H1 (cell line): ENCODE measurements at places on chromosomes 5 and 9. TPM values are rescaled to one million over a fixed set of nuclear protein-coding genes. Genes with fewer than 3 reads are reported as not detected.

GRCh38 chr5:145365464-145365863 is 469.7 kb downstream of the PRELID2 start:
- DNase-seq, result no peak

DNA sequence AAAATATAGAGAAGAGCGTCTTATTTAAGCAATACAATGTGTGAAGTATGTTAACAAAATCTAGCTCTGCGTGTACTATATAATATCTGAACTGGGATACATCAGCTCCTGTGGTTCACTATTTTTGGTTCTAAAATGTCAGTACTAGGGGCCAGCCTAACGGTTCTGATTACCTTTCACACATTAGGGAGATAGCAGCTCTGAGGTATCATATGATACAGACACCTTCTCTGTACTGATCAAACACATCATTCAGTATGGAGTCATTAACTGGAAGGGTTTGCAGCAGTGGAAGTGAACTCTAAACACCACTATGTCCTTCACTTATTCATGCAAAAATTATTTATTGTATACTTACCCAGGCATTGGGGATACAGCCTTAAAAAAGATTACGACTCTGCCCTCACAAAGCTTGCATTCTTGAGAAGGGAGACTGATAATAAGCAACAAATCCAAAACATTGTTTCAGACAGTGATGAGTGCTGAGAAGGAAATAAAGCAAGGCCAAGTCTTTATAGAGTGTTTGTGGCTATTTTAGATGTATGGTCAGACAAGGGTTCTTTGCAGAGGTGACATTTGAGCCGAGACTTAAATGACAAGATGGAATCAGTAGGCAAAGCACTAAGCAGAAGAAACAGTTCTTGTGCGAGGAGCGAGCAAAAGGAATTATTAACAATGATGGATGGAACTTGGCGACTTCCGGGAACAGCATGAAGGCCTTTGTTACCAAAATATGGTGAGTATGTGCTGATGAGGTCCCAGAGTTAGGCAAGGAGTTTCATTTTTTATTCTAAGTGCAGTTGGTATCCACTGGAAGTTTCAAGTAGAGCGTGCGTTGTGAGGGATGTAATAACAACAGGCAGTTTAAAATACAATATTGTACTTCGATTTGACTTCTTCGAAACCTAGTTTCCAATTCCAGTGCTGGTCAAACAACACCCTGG is 1.8 kb upstream of the LNPEP start:
- no peak for DNase-seq

DNA sequence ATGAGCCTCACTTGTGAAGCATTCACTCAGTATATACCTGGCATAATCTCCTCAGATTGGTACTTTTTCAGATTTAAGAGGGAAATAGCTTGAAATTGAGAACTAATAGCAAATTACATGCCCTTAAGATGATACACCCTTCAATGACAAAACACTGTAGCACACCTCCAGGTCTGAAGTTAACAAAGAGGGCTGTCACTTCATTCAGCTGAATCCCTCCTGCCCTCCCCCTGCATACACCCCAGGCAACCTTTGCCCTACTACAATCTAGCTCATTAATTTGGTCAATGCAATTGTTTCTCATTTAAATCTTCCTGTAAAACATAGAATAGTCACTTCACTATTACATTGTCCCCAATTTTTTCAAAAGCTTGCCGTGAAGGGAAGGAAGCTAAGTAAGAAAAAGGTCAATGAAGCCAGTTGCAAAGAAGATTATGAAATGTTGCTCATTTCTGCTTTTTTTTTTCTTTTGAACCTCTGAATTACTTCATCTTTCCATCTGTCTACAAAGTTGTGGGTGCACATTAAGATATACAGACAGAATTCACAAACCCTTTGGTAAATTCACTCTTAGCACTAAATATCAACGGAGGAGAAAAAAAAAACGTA is 294.8 kb upstream of the PTGER4 start:
- no peak for DNase-seq

DNA sequence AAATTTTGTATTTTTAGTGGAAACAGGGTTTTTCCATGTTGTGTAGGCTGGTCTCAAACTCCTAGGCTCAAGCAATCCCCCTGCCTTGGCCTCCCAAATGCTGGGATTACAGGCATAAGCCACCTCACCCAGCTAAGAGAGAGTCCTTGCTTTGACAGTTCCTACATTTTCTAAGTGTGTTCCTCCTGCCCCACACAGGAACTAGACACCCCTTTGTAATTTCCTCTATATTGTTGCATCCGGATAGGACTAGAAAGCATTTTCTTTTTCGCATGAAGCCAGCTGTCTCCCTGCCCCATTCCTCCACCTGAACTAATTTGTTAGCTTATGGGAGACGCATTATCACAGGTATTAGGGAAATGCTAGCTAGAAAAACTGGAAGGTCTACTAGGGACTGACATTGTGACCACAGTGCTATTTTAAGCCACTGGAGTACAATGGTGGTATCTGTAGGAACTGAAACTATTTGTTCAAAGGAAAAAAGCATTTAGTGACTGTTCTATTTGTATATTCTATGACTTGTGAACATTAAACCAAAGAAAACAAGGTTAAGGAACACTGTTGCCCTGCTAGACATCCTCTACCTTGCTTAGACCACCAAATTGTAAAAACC is 214.1 kb downstream of the SMARCA2 start:
- no peak for DNase-seq

Gene COQ4
- 30.2 and 32.3 TPM in 2 replicates for total RNA-seq

Gene ACTBL2
- total RNA-seq, result not detected in 2 replicates

Gene UBE2B
- 40.3 and 46.8 TPM in 2 replicates for total RNA-seq

Gene SIT1
- 7.8 and 8.2 TPM in 2 replicates for total RNA-seq

Gene DNAH5
- 0.50 and 0.73 TPM in 2 replicates for total RNA-seq
